NCI-H1092 (cell line): ENCODE measurements at places on chromosomes 16 and 17.

DNA sequence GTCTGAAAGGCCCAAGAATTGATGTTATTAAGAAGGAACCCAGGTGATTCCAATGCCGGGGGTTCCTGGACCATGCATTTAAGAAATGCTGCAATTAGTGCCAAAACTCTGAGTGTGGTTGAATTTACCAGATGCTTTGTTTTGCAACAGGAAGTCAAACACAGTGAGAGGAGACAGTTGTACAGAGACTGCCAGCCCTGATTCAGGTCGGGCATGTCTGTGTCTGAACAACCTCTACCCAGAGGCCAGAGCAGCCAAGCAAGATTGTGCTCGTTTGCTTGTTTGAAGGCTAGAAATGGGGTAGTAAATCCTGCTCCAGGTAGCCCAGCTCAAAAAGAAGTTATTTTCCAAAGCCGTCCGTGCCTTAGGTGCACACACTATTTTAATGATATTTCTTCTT lies 412.4 kb upstream of the ERCC4 start:
- no peak for DNase-seq

GRCh38 chr16:31876951-31877828 lies 3.6 kb downstream of the ZNF267 start:
- DNase-seq, result no peak

DNA sequence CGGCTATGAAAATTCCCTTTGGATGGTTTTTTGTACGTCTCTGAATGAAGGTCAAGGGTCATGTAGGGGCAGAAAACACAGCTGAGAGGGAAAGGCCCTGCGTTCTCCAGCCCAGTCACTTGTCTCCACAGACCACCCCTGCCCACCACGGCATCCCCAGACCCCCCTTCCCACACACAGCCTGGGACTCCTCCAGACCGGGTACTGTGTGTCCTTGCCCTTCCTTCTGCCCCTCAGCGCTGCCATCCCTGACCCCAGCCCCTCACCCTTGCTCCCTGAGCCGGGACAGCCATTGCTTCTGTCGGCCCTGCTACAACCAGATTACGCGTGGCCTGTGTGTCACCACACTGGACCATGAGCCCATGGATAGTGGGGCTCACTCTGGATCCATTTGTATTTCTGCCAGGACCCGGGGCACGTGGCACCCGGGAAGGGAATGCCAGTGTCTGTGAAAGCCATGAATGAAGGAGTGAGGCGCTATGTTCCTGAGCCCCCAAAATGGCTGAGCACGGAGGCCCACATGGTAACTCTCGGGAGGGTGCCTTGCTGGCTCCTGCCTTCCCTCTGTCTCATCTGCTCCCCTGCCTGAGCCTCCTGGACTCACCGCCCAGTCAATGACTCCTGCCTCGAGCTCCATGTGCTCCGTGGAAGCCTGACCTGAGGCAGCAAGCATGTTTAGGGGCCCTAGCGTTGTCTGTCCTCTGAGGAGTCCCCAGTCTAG lies 139.1 kb upstream of the FOXF1 start:
- no peak for DNase-seq

DNA sequence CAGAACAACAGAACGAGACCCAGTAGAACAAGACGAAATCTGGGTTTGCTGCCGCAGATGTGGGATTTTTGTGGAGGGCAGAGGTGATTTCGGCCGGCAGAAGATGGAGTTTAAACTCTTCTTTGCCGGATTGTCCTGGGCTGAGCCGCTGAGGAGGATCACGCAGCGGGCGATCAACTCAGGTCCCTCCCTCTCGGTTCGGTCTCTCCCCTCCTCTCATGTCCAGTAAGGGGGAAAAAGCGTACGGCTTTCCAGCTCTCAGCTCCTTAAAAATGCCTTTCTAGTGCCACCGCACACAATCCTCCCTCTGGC lies 2.5 kb downstream of the PHF12 start:
- DNase-seq, result no peak

DNA sequence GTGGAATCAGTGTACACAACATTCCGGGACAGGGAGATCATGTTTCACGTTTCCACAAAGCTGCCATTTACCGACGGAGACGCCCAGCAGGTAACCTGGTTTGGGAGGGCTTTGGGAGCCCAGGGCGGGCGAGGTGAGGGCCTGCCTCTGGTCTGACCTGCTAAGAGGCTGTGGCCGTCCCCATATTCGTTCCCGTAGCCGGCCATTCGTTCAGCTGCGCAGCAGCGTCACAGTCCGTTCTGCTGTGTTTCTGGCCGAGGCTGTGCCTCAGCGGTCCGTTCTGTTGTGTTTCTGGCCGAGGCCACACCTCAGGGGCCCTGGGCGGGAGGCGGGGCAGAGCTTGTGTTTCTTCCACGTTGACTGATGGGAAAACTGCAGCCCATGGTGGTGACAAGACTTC lies 68.0 kb downstream of the OR1D5 start:
- DNase-seq, result no peak

DNA sequence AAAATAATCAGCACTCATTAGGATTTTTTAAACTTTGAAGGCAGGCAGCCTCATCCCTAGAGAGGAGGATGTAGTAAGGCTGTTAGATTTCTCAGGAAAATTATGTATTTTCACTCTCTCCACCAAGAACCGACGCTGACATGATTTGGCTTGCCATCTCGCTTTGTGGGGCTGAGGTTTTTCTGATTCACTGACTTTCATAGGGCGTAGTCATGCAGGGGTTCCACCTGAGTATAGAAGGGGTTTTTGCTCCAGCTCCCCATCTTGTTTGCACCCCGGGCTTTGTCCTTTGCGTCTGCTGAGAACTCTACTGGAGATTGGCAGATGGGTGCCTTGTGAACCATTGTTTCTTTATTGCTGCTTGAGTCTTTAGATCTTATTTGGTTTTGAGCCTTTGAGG lies 20.2 kb downstream of the TOM1L1 start:
- no peak for DNase-seq

GRCh38 chr17:83080579-83080857 lies 1.1 kb downstream of the METRNL start:
- DNase-seq, result no peak
